ENCODE measurements at places on chromosomes 13 and 19.

DNA sequence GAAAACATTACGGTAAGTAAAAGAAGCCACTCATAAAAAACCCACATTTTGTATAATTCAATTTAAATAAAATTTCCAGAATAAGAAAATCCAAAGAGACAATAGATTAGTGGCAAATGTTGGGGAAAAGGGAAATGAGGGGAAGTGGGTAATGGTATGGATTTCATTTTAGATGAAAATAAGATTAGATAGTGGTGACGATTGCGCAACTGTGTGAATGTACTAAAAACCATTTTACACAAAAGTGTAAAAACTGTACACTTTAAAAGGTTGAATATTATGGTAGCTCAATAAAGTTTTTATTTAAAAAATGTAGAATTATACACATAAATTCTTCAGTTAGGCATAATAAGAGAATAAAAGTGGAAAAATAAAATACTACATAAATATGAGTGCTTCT is 3.7 kb downstream of the MBD3L1 start:
- no peak for DNase-seq

DNA sequence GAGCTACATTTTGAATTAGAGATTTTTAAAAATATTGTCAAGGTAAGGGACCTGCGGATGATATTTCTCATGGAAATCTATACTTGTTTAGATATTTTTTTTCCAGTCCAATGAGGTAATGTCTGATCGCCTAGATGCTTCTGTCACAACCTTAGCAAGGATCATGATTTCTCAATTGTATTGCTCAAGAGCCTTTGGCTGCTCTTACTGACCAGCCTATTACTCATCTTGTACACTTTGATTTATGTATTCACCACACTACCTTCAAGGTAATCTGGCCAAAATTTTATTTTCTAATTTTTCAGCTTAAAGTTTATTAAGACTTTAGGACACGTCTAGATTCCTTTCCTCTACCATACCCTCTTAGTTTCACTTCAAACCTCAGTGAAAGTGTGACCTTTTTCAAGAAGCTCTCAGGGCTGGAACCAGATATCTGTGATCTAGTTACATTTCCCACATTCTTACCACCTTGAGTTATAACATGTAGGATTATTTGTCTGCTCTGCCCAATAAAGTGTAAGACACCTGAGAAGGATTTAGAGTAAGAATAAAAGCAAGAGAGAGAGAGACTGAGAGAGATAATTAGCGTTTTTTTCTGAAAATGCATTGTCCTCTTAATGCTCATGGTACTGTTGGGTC is 197.1 kb downstream of the ITGBL1 start:
- DNase-seq: peak; percentile 74

GRCh38 chr13:27353166-27353583 is 71.2 kb upstream of the GTF3A start:
- no peak for DNase-seq

GRCh38 chr19:29886586-29886985 is 55.5 kb upstream of the URI1 start:
- DNase-seq: no peak

GRCh38 chr13:112229445-112229844 is 146.7 kb upstream of the SPACA7 start:
- DNase-seq: no peak

- peak; percentile 52 for DNase-seq
These were observed 12.2 kb upstream of the HTR2A start for GRCh38 chr13:46909042-46909441.

- no peak for DNase-seq
These were observed 86.5 kb downstream of the ATP11A start for GRCh38 chr13:112776354-112776753.

DNA sequence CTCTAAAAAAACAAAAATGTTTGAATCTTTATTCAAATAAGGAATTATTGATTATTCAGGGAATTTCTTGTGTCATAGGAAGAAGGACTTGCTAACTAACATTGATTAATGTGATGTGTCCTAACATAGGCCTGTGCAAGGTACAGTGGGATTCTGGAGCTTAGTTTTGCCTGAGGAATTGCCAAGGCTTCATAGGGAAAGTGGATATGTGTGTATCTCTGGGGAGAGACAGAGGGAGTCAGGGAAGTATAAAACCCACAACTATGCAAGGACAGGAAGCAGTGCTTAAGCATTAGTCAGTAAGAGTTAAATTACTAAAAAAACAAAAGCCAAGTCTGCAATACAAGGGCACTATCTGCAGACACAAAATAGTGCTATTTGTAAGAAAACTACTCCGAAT is 59.6 kb downstream of the WDFY2 start:
- peak; percentile 95 for DNase-seq

- no peak for DNase-seq
These were observed 82.3 kb downstream of the FGF9 start for GRCh38 chr13:21753117-21753729.

- no peak for DNase-seq
These were observed 472.0 kb downstream of the COG6 start for GRCh38 chr13:40127476-40127875.

DNA sequence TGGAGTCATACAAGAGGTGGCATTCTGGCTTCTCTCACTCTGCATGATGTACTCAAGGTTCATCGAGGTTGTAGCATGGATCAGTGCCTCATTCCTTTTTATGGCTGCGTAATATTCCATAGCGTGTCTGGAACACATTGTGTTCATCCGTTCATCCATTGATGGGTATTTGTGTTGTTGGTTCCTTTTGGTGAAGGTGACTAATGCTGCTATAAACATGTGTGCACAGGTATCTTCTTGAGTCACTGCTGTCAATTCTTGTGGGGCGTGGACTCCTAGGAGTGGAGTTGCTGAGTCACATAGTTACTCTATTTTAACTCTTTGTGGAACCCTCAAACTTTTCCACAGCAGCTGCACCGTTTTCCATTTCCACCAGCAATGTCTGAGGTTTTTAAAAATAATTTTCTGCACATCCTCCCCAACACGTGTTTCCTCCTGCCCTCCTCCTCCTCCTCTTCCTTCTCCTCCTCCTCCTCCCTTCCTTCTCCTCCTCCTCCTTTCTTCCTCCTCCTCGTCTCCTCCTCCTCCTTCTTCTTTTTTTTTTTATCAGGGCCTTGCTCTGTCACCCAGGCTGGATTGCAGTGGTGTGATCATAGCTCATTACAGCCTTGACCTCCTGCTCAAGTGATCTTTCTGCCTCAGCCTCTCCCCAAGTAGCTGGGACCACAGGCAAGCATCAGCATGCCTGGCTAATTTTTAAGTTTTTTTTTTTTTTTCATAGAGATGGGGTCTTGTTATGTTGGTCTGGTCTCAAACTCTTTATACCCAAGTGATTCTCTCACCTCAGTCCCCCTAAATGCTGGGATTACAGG is 2.0 kb upstream of the TMEM221 start:
- DNase-seq: no peak

GRCh38 chr19:39492788-39493187 is 6.0 kb upstream of the DLL3 start:
- no peak for DNase-seq

GRCh38 chr13:43348397-43348796 is 325.0 kb downstream of the DNAJC15 start:
- DNase-seq: no peak

- no peak for DNase-seq
These were observed 207.3 kb downstream of the TEX29 start for GRCh38 chr13:111527614-111528229.

DNA sequence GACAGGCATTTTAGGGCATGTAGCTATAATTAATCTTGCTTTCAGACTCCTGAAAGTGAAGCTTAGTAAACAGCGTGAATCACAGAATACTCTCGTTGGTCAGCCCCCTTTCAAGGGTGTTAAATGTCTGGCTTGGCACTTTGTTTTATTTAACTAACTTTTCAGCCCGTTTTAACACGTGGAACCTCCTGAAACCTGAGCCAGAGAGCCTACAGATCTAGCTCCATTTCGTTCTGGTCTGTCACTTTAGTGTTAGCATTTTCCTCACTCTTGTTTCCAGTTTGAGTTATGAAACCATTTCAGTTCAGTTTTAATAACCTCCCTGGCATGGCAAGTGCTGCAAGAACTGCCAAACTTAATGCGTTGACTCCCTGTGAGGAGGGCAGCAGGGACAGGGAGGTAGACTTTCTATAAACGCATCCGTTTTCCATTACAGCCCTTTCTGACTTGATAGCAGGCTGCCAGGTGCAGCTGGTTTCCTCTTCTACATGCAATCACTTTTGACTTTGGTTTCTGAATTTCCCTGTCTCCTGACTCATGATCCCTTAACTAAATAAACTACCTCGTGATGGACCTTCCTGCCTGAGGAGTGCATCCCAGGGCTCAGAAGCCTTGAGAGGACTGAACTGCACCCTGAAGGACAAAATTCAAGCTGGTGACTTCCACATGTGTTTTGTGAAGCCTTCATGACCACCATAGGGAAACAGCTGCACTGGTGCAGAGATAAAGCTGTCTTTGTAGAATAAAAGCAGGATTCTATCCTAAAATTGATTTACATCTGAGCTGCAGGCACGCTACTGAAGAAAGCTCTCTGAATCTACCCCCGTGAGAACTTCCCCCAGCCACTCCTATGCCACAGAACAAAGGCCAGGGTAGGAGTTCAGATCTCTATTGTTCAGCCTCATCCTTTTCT is 192.6 kb downstream of the DLEU7 start:
- peak; percentile 46 for DNase-seq

- DNase-seq: no peak
These were observed 23.2 kb upstream of the MAB21L1 start for GRCh38 chr13:35499676-35500075.

DNA sequence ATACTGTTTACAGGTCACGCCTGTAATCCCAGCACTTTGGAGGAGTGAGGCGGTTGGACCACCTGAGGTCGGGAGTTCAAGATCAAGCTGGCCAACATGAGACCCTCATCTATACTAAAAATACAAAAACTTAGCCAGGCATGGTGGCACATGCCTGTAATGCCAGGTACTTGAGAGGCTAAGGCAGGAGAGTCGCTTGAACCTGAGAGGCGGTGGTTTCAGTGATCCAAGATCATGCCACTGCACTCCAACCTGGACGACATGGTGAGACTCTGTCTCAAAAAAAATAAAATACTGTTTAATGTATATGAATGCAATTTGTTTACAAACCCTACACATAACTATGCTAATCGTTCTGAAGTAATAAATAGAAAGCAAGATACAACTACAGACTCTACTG is 102.4 kb downstream of the ZNF486 start:
- no peak for DNase-seq

DNA sequence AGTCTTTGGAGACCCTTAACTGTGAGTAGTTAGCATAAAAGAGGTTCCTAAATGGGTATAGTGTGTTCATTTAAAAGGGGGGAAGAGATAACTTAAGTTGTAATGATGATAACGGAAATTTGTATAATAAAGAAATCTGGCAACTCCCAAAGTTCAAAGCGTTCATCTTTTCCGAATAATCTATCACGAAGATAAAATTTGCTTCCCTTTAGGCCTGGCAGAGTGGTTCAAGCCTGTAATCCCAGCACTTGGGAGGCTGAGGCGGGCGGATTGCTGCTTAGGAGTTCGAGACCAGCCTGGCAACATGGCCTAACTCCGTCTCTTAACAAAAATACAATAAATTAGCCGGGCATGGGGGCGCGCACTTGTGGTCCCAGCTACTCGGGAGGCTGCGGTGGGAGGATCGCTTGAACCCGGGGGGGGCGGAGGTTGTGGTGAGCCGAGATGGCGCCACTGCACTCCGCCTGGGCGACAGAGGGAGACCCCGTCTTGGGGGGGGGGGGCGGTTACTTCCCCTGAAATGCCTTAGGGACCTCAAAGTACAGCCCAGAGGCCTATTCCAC is 934 bp downstream of the N4BP2L2 start:
- DNase-seq: peak; percentile 7

- DNase-seq: no peak
These were observed 3.2 kb downstream of the PRTN3 start for GRCh38 chr19:843836-844545.

- no peak for DNase-seq
These were observed 25.4 kb downstream of the PCDH9 start for GRCh38 chr13:67204764-67205163.

- no peak for DNase-seq
These were observed 56.1 kb downstream of the MLLT1 start for GRCh38 chr19:6223461-6224307.

GRCh38 chr13:39485314-39485700 is 117.7 kb downstream of the LHFPL6 start:
- peak; percentile 29 for DNase-seq

GRCh38 chr19:3369337-3370213 is 3.2 kb downstream of the NFIC start:
- DNase-seq: peak; percentile 69

DNA sequence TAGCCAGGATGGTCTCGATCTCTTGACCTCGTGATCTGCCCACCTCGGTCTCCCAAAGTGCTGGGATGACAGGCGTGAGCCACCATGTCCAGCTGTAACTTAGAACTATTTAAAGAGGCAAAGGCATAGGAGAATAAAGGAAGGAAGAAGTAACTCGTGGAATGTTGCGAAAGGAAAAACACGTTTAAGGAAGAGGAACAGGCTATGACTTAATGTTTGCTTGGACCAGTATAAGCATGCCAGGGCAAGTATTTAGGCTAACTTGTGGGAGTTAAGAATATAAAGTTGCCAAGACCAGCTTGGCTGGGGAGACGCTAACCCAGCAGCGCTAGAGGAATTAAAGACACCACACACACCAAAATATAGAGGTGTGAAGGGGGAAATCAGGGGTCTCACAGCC is 33.5 kb downstream of the ZNF844 start:
- no peak for DNase-seq

DNA sequence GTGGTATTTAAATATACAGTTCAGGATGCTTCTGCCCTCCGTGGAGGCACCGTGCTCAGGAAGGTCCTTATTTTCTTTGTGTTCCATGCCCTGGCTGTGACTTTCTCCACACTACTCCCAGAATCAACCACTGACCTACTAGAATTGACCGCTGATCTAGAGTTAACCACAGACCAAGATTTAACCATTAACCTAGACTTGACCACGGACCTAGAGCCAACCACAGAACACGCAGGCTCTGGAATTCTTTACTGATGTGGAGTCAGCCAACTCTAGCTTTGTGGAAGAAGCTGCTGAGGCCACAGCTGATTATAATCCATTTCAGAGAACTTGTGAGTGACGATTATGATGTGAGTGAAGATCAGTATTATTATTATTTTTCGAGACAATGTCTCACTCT is 18.0 kb downstream of the GTF2F2 start:
- no peak for DNase-seq

DNA sequence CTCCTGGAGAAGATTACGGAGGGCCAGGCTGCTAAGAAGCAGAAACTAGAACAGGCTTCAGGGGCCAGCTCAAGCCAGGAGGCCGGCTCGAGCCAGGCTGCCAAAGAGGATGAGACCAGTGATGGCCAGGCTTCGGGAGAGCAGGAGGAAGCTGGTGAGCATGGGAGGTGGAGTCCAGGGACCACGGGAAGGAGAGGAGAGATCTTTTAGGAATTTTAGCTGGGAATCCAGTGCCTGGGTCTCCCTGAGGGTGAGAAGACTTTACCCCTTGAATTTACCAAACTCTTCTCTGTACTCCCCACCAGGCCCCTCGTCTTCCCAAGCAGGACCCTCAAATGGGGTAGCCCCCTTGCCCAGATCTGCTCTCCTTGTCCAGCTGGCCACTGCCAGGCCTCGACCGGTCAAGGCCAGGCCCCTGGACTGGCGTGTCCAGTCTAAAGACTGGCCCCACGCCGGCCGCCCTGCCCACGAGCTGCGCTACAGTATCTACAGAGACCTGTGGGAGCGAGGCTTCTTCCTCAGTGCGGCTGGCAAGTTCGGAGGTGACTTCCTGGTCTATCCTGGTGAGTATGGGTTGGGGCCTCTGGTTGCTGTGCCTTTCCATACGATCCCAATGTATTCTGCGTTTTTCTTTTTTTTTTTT is 824 bp downstream of the TSEN34 start:
- no peak for DNase-seq

- no peak for DNase-seq
These were observed 23.4 kb upstream of the TBC1D4 start for GRCh38 chr13:75505327-75505726.

GRCh38 chr13:99955747-99956472 is 15.7 kb downstream of the ZIC5 start:
- peak; percentile 35 for DNase-seq

Measured in fibroblast of skin of abdomen (primary cell).